ENCODE measurements at places on chromosomes 3 and 15.
A peak's percentile ranks its signal among the peaks of the same experiment; 100 is the strongest.

DNA sequence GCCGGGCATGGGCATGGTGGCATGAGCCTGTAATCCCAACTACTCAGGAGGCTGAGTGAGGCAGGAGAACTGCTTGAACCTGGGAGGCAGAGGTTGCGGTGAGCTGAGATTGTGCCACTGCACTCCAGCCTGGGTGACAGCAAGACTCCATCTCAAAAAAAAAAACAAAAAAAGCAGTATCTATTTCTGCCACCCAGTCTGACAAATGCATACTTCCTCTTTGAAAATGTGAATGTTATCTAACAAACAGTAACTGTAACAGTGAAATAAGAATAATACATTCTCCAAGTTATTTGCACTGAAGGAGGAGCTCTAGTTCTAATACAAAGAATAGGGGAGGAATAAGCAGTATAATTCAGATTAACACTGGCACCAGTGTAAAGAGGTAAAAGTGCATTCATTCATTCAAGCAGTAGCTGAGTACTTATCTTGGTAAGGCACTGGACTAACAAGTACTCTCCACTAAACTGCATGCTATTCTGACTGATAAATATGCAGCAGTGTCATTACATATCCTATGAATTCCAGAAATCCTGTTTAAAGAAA lies 12.9 kb downstream of the VPS13C start:
- DNase-seq, result no peak

GRCh38 chr15:63451671-63452315 lies 52.6 kb upstream of the USP3 start:
- DNase-seq, result peak; percentile 38

GRCh38 chr15:100940767-100941379 lies 21.7 kb downstream of the LRRK1 start:
- no peak for DNase-seq

GRCh38 chr3:157113832-157114505 lies 46.0 kb downstream of the CCNL1 start:
- no peak for DNase-seq

- no peak for DNase-seq
These were observed 88.9 kb upstream of the FEZF2 start for GRCh38 chr3:62462104-62462762.

DNA sequence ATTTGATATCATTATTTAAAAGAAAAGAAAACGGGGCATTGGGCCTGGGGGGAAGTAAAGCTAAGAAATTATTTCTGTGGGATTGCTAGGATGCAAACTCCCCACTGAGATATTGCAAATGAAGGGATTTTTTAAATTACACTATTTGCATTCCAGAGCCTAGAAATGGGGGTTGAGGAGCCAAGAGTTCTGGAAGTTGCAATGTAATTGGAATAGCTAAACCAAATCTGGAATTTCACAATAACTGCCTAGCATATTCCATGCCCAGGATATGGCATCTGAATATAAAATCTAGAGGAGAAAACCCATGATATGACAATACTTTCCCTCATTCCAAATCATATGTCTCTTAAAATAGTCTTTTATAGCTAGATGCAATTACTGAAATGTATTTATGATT lies 93.0 kb downstream of the CADM2 start:
- DNase-seq, result no peak

DNA sequence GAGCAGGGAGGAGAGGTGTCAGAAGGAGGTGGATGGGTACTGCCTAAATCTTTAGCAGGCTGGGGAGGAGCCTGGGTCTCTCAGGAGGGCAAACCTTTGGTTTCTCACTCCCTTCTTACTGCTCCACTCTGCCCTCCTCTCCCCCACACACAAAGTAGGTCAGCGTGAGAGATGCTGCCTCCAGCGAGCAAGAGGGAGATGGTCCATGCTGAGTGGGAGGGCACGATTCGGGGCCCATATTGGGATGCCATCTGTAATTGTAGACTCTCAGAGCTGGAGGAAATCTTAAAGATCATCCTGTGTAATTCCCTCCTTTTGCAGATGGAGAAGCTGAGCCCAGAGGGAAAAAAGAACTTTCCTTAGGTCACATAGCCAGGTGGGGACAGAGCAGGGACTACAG lies 34.2 kb upstream of the SYN2 start:
- DNase-seq, result no peak

- DNase-seq, result no peak
These were observed 46.5 kb downstream of the PSMD6 start for GRCh38 chr3:63976872-63977200.

- DNase-seq, result no peak
These were observed 11.2 kb downstream of the LRIG1 start for GRCh38 chr3:66489581-66489980.

- DNase-seq, result no peak
These were observed 39.1 kb downstream of the IQGAP1 start for GRCh38 chr15:90427185-90427584.

- DNase-seq, result no peak
These were observed 654.1 kb downstream of the IGSF11 start for GRCh38 chr3:118380576-118380975.

DNA sequence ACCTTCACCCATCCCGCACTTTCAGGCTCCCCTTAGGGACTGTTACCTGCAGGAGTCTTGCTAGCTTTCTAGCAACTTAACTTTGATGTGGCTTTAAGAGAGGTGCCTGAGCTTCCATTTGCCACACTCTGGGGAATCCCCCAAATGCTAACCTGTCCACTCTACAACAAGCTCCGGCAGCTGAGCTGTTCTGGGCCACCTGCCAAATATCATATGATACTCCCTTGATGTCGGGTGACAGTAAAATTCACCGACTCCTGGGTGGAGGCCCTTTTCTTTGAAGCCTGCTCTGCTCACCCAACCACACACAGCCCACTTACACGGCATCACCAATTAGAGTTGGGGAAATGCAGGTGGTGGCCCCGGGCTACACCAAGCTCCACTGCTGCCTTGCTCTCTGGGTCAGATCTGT lies 38.0 kb upstream of the XCR1 start:
- DNase-seq, result no peak

- DNase-seq, result no peak
These were observed 18.1 kb upstream of the MUC4 start for GRCh38 chr3:195829897-195830254.

DNA sequence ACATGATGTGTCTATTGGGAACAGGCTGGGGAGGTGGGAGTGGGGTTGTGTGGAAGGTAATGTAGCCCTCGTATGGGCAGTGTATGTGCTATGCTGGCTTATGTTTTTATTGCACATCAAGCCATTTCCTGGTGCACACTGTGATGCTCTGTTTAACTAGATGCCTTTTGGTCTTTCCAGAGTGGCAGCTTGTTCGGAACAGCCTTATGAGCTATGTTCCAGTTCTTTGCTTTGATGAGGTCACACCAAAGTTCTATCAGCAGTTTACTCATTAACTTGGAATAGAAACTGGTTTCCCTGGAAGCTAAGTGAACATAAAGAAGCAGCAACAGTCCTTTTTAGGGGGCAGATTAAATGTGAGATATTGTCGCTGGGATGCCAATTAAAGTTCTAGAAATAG lies 133.9 kb downstream of the DIPK2A start:
- no peak for DNase-seq

DNA sequence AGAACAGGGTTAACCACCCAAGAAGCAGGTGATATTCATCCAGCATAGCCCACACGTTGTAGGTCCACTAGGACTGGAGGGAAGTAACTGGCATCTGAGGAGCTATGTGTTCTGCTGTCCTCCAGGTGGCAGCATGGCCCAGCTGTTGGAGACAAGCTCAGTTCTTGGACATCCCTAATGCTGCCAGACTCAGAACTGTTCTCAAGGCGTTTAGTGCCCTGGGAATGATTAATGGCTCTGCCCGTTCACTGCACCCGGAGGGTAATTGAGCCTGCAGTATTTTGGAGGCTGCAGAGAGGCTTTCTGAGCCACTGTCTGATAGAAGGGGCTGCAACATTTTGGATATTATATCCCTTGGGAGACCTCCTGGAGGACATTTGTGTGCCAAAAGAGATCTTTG lies 521.3 kb upstream of the SEMA6D start:
- DNase-seq, result peak; percentile 90

GRCh38 chr15:35293353-35294130 lies 208.4 kb upstream of the NANOGP8 start:
- no peak for DNase-seq

- DNase-seq, result no peak
These were observed 115.7 kb upstream of the BFSP2 start for GRCh38 chr3:133283958-133284807.

GRCh38 chr3:9401986-9402385 lies 4.6 kb downstream of the SETD5 start:
- no peak for DNase-seq

DNA sequence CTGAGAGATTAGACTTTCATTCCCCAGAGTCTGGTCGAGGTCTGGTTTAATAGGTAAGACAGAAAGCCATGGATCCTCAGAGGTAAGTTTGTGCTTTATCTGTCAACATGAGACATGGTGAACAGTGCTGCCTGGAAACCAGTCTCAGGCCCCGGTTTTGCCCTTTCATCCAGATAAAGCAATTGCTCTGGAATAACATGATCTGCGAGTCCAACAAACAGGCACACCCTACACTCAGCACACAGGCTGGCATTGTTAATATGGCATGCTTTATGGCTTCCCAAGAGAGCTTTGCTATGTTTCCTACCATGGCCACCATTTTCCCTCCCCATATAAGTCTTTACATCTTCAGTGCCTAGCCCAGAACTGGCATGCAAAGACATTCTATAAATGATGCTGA lies 30.1 kb upstream of the MNS1 start:
- DNase-seq, result no peak

- no peak for DNase-seq
These were observed 36.0 kb downstream of the MNS1 start for GRCh38 chr15:56428821-56429458.

DNA sequence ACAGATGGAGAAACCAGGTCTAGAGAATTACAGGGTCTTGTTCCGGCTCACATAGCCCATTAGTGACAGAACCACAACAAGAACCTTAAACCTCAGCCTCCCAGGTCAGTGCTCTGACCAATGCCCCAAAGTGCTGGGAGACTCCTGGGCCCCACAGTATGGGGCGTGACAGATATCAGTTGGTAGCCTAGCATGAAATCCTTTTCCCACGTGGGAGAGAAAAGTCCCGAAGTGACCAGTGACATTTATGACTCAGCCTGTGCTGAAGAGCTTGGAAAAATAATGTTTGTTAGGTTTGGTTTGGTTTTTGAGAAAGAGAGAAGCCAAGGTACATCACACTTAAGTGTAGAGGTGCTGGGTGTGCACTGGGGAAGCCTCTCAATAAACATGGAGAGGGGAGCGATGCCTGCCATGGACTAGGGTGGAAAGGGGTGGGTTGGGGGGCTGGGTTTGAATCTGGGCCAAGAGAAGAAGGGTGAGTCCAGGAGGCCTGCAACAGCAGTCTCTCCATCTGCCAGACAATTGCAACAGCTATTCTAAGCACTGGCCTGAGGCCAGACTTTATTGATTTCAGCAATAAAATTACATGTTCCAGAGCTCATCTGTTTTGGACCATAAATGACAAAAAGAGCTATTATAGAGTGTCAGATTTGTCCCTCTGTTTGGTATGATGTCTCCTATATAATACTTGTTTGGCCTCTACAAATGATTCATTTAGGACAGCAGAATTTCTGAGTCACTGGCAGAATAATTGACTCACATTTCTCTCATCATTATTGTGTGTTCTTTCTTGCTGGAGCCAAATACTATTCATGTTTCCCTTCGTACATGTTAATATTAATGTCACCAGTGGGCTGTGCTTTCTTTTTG lies 43.4 kb downstream of the C2CD4A start:
- no peak for DNase-seq

- DNase-seq, result no peak
These were observed 122.9 kb upstream of the PTPRG start for GRCh38 chr3:61438253-61439121.

GRCh38 chr15:85607141-85607806 lies 187.5 kb downstream of the KLHL25 start:
- DNase-seq, result no peak

DNA sequence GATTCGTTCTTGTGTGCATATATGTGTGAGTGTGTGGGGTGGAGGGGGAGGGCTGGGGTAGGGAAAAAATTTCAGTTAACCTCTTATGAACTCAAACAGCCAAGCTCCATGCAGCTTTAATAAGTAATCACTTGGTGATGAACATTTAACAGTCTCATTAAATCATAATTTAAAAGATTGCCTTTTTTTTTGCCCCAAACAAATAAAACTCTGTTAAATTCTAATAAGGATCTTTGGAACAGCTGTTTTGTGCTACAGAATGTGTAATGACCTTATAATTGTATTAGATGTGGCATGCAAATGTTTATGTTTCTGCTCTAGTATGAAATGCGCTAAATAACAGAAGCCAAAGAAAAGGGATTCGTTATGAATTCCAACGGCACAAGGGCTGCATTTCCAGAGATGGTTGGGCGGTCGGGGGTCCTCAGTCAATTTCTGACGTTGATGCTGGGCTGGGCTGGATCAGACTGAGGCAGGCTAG lies 80.0 kb upstream of the RORA start:
- DNase-seq, result no peak

DNA sequence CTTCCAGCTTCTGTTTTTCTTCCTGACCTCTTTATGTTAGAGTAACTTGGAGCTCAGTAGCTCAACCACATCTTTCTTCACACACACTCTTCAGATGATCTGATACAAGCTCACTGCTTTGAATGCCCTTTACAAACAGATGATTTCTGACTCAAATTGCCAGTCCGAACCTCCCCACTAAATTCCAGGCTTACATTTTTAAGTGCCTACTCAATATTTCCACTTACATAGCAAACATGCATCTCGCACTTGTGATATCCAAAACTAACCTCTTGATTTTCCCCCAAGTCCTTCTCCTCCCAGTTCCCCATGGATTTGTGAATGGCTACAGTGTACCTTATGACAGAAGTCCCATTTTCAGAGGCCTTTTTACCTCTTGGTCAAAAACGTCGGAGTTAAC lies 139.1 kb downstream of the GBE1 start:
- no peak for DNase-seq

- DNase-seq, result no peak
These were observed 859.6 kb downstream of the EPHA3 start for GRCh38 chr3:89966877-89967665.

All from sciatic nerve (tissue), 2 donors.